ENCODE measurements at places on chromosomes 4 and X.
A peak's percentile ranks its signal among the peaks of the same experiment; 100 is the strongest.

- no peak for DNase-seq
These were observed 66.8 kb downstream of the GAB1 start for GRCh38 chr4:143403553-143403820.

GRCh38 chr4:40550948-40551462 is 78.7 kb downstream of the RBM47 start:
- no peak for DNase-seq

DNA sequence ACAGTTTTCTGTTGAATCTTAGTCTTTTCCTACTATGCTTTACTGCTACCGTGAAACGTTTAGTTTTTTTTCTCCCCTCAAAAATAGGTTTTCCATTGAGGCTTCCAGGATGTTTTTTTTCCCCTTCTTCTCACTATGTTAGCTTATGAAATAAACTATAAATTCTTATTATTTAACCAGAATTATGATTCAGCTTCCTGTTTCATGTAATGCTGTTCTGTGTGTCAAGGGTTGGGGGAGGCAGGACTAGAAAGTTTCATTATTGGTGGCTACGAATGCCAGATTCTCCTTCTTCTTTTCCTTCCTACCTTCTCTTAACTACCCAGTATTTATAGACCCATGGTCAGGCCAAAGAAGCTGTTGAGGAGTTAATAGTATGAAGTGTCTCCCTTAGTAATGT is 11.8 kb downstream of the CLCN5 start:
- no peak for DNase-seq

- no peak for DNase-seq
These were observed 13.8 kb downstream of the GPM6B start for GRCh38 chrX:13803116-13803515.

DNA sequence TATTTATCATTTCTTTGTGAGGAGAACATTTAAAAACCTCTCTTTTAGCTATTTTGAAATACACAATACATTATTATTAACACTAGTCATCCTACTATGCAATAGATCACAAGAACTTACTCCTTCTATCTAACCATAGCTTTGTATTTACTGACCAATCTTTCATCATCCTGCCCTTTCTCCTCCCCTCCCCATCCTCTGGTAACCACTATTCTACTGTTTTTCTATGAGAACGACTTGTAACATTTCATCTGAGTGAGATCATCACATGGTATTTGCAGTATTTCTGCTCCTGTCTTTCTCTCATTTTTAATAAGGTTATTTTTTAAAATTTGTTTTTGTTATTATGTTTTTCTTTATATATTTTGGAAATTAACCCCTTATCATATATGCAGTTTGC is 331.8 kb downstream of the TEX13C start:
- DNase-seq, result peak; percentile 0

DNA sequence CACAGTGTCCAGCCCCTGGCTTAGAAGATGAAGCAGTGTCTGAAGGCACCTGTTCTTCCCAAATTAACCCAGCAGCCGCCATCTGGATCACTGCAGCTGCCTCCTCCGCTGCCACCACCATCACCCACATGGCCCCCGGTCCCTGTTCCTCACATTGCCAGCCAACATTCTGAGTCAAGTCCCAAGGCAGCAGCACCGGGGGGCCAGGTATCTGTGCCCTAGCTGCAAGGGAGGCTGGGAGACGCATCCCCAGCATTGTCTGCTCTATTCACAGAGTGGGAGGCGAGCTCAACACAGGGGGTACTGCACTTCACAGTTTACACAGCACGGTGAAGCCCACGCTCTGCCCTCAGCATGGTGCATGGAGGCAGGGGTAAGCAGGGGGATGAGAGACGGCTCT is 42.3 kb upstream of the MAN2B2 start:
- DNase-seq, result no peak

- peak; percentile 32 for DNase-seq
These were observed 151.5 kb downstream of the CORIN start for GRCh38 chr4:47686294-47686872.

Measured in HTR-8/SVneo (cell line).